CD4-positive, alpha-beta T cell treated with Interleukin-12 subunit alpha and Interleukin-12 subunit beta, for 1 hour (primary cell): ENCODE measurements at places on chromosomes 6 and 20.

DNA sequence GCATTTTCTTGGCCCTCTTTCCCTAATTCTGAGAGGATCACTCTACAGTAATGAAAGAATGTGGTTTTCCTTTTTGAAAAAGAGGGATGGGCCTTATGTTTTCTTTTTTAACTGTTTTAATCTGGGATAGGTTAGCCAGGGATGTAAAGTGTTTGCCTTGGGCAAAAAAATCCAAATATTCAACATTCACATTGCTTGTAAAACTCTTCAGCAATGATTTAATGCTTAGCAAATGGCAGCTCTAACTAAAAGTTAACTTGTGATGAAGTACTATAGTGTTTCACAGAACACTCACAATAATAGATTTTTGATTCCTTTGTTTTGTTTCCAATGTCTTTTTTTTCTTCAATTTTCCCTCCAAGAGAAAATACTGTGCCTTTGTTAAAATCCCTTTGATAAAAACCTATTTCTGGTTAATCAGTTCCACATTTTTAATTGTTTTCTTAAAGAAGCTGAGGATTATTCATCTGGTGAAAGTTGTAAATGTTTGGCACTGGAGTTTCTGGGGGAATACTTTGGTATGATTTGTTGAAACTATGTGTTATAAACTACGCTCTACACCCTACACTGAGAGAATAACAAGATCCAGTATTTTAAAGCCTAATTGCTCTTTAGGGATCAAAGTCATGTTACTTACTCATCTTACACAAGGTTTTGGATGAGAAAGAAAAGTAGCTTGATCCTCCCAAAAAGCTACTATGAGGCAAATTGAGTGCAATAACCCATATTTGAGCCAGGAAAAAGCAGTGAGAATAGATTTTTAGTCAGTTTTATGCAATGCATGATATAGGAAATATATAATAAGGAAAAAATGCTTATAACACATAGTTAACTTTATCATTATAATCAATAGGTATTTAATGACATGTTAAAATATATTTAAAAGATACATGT is 335.8 kb downstream of the EPHA7 start:
- no peak for DNase-seq

- DNase-seq = no peak
Observed at GRCh38 chr6:71900642-71901041, 14.3 kb downstream of the RIMS1 start.

GRCh38 chr20:23315099-23315498 is 35.5 kb upstream of the NXT1 start:
- DNase-seq = no peak

DNA sequence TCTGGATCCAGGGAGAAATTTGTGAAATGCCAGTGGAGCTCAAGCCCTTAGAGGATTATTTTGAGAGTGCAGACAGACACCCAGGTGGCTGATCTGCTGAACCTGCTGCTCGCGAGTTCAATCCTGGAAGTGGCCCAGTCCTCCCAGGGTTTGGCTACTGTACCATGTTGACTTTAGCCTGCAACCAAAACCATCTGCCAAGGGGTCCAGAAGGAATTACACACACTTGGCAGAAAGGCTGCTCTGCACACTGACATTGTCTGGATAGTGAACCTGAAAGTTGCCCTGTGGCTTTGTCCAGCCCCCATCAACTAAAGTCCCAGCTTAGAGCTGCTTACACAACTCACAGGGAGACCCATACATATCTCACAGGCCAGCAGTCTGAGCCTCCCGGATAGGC is 21.6 kb upstream of the PI3 start:
- no peak for DNase-seq

- no peak for DNase-seq
Observed at GRCh38 chr6:167703781-167704180, 122.9 kb upstream of the AFDN start.

- DNase-seq = peak; percentile 61
Observed at GRCh38 chr6:37137201-37138090, 32.5 kb upstream of the PIM1 start.

DNA sequence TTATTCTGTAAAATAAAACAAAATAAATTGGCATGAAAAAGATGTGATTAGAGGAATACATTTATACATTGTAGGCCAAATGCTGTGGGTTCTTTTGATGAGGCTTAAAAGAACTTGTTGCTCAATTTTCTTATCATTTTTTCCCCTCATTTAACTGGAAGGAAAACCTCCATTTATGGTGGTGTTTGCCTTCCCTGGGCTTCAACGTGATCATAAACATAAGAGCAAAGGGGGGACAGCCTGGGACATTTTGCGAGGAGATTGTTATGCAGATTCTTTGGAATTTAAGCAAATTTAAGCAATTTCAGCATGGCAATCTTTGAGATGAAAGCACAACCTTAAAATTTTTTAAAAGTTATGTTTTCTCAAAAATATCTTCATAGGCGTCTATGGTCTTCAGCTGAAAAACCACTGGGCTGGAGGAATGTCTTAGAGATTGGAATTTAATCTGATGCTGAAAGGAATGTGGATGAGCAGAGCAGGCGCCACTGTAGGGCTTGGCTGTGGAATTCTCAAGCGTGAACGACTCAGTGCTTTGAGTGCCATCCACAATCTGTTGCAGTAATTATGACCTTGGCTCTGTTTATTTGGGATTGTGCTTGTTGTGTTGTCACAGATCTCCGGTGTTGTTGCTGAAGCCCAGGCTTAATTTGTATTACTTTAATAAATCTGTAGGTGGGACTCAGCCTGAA is 149.4 kb upstream of the MLIP start:
- no peak for DNase-seq

DNA sequence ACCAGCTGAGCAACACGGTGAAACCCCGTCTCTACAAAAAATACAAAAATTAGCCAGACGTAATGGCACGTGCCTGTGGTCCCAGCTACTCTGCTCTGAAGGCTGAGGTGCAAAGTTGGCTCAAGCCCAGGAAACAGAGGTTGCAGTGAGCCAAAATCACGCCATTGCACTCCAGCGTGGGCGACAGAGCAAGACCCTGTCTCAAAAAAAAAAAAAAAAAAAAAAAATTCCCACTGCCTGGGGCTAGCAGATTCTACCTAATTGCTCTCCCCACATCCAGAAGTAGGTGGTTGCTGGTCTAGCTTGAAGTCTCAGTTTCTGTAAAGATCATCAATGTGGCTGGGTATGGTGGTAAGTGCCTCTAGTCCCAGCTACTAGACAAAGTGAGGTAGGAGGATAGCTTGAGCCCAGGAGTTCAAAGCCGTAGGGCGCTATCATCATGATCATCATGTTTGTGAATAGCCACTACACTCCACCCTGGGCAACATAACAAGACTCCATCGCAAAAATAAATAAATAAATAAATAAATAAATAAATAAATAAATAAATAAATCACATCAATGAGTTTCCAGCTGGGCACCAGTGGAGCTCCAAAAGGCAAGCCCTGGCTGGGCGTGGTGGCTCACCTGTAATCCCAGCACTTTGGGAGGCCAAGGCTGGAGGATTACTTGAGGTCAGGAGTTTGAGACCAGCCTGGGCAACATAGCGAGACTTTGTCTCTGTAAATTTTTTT is 6.3 kb upstream of the AP5S1 start:
- peak; percentile 26 for DNase-seq

DNA sequence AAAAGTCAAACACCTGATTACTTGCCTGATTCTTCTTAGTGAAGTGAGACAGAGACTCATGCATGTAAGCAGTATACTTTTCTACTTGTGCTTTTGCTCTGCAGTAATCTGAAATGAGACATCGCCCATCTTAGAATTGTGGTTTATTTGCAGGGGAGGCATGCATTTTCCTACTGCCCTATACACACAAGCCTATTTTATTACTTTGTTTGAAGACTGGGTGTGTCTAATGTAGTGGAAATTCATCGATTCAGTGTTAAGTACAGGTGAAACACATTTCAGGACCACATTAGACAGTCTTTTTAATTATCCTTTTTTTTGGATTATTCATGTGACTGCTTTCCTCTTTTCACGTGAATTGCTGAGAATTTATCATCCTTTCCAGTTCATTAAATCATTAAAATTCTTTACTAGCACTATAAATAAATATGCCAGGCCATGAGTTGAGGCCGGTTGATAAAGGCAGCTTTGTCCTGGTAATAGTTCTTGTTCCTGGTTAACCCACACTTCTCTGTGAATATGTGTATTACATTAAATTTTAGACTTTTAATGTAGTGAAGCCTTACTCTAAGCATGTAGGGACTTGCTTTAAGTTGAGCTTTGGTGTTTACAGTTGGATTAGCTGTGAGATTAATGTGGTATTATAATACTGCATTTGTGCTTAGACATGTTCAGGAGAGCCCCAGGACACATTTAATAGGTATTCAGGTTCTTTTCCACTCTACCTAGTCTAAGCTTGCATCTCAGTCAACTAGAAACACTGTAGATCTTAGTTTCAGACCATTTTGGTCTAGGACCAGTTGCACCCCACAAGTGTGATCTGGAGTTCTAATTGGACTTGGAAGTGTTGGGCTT is 10.8 kb upstream of the BTBD3 start:
- no peak for DNase-seq

GRCh38 chr6:13697857-13698256 is 13.8 kb downstream of the RANBP9 start:
- DNase-seq = no peak

DNA sequence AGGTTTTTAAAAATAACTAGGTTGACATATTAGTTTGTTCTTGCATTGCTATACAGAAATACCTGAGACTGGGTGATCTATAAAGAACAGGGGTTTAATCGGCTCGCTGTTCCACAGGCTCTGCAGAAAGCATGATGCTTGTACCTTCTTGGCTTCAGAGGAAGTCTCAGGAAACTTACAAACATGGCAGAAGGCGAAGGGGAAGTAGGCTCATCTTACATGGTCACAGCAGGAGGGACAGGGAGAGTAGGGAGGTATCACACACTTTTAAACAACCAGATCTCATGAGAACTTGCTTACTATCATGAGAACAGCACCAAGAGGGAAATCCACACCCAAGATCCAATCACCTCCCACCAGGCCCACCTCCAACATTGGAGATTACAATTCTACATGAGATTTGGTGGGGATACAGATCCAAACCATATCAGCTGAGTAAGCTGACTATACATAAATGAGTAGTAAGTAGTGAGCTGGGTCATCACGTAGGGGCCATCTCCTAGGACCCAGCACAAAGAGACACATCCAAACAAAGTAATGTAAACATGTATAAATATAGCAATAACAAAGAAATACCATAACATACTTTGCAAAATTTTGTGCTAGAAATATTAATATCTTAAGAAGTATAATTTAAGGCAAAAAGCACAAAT is 31.4 kb upstream of the SIRPG start:
- DNase-seq = no peak

- DNase-seq = peak; percentile 84
Observed at GRCh38 chr6:53651764-53652401, 13.7 kb downstream of the KLHL31 start.

DNA sequence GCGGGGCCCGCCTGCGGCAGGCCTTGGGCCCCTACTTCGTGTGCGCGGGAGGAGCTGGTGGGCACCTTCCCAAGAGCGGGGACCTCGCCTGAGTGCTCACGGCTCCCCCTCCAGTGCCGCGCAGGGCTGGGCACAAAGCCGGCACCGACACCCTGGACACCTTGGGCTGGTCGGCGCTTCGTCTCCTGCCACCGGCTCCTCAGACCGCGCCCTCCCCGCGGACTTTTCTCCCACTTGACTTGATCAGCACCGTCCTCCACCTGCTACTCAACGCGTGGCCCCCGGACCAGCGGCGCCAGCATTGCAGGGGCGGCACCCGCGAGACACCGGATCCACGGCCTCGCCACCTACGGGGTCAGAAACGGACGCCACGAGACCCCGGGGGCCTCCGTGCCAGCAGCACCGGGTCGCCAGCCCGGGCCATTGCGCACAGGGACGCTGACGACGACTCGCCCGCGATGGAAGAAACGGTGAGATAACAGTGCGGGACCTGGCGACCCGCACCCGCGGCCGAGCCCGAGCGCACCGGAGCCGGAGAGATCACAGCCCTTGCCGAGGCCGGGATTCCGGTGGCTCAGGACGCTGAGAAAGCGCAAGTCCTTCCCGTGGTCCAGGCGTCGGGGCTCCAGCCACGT is 154.2 kb downstream of the DLL1 start:
- DNase-seq = no peak

GRCh38 chr20:59824711-59825562 is 108.5 kb downstream of the SYCP2 start:
- DNase-seq = no peak

DNA sequence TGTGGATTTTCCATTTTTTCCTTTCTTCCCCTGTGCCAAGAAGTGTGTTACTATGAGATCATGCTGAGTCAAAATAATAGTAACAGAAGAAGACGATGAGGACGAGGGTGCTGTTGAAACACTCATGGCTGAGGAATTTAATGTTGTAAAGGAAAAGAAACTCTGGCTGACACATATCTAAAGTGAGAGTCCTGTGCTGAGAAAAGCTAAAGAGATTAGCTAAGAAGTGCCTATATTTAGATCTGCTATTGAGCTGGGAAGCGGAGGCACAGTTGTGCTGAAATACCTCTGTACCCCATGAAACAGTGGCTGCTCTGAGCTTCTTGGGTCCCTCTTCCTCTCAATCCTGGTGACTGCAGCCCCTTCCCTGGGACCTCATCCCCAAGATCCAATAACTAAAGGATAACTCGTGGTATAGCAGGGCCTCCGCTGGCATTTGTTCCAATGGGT is 1.1 kb upstream of the SYTL3 start:
- DNase-seq = no peak

- no peak for DNase-seq
Observed at GRCh38 chr20:59823491-59824259, 109.8 kb downstream of the SYCP2 start.

- DNase-seq = no peak
Observed at GRCh38 chr6:41059556-41059955, 6.6 kb downstream of the APOBEC2 start.

- no peak for DNase-seq
Observed at GRCh38 chr6:103405321-103405720, 1454.4 kb downstream of the HACE1 start.

- no peak for DNase-seq
Observed at GRCh38 chr6:34981951-34982350, 92.9 kb downstream of the ANKS1A start.

- DNase-seq = no peak
Observed at GRCh38 chr20:33393609-33394008, 7.7 kb downstream of the CDK5RAP1 start.

GRCh38 chr20:40159276-40159675 is 529.8 kb downstream of the MAFB start:
- DNase-seq = no peak
